ENCODE measurements at places on chromosomes 4 and X.

GRCh38 chr4:135368831-135369230, 1167.2 kb upstream of the PABPC4L start:
- no peak for DNase-seq

DNA sequence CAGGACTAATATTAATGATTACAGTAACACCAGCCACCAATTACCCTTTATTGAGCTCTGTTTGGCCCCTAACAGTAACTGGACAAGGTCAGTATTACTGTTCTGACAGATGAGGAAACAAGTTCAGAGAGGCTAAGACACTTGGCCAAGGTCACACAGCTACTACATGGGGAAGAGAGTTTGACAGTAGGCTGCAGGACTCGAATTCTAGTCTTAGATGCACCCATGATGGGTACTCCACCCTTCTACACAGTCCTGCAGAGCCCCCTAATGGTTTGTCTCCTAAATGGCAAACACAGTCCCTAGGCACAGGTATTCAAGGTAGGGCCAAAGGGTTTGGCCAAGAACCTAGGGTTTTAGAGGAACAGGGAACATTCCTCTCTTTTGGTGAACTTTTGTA, 93.9 kb downstream of the NSUN7 start:
- no peak for DNase-seq

- DNase-seq: no peak
Observed at GRCh38 chrX:7689791-7690412, 153.1 kb upstream of the VCX start.

DNA sequence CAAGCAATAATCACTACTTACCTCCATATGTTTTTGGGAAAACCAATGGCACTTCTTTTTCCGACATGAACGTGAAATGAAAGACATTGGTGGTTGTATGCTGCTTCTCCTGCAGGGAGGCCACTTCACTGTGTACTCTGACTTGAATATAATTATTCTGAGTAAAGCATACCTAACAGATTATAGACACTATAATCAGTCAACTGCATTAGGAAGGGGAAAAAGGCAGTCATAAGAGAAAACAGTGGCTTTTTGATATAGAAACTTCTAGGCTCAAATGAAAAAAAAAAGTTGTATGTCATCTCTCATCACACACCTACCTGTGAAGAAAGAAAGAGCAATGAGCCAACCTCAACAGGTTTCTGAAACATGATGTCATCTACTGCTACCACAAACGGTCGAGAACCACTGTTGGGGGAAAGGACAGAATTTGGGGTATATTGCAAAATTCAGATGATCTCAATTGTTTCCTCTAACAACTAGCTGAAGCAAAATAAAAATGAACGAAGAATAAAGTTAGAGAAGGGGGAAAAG, 37.4 kb downstream of the PRDX4 start:
- DNase-seq: no peak

GRCh38 chr4:110412354-110413065, 63.4 kb upstream of the ENPEP start:
- no peak for DNase-seq

- no peak for DNase-seq
Observed at GRCh38 chr4:84490663-84491062, 8.4 kb downstream of the NKX6-1 start.

- DNase-seq: no peak
Observed at GRCh38 chrX:123830309-123830708, 29.5 kb upstream of the XIAP start.

DNA sequence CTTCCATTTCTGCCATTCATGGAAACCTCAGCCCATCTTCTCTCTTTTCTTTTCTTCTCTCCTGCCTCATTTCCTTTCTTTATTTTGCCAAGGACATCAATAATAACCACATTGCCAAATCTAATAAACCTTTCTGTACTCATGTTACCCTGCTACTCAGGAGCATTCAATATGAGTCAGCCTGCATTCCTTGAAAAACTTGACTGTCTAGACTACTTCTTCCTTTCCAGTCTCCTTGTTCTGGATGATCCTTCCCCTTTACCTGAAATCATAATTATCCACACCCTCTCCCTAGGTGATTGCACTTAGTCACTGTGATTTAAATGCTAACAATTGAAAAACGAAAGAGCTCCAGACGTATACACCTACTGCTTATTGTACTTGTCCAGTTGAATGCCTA, 253.2 kb upstream of the CENPE start:
- DNase-seq: no peak

DNA sequence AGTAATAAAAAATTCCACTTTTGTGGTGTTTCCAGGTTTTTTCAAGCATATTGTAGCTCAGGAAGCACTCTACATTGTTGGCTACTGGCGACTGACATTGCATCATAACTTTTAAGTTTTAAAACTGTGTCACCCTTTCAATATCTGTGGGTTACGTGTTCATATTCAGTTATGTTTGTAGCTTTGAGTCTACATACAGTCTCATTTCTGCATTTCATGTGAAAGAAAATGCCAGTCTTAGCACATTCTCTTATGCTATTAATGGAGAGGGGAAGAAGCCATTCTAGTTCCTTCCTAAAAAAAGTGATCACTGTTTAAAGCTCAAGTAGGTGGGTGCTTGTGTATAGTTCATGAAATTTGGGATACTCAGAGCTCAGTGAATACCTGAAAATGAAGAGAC, 38.1 kb downstream of the DIAPH2 start:
- no peak for DNase-seq

DNA sequence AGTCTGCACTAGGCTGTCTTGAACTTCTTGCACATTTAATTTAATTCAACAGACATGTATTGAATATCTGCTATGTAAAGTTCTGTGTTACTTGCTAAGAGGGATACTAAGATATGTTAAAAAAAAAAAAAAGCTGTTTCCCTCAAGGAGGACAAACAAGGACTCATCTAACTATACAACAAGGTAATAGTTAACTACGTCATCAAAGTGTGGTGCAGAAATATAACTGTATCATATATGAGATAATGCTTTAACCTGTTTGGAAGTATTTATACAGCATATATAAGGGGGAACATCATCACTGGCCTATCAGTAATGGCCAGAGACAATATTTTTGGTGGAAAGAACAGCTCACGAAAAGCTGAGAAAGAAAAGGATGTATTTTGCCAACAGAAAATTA, 89.9 kb downstream of the PTPN13 start:
- DNase-seq: no peak

DNA sequence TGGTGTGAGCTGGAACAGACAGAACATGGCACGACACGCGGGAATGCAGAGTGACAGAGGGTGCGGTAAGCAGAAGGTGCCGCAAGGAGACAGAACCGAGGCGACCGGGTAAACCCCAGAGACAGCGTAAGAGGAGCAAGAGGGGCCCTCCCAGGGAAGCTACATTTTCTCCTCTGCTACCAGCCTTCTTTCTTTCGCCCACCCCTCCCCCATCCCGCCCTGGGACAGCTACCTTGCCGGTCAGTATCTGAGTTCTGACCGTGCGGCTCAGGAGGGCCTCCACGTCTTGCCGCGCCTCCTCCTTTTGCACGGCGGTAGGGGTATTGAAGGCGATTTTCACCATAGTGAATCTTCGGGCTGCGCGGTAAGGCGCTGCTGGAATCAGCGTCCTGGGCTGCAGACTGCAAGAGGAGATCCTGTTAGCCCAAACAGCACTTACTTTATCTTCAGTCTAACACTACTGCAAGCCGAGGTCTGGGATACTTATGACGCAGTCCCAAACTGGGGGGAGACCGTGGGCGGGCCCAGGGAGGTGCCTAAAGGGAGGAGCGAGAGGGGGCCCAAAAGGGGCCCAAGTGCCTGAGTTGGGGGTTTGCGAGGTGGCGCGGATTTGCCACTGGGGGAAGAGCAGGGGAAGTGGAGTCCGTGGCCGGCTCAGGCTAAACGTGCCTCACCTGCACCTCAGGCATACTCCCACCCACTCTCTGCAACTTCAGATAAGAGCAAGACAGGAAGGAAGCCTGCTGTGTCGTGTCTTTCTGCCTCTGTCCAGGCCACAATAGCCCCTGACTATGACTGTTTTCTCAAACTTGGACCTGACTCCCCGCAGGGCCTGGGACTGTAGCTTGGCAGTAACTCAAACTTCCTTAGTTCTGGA, at the start of gene ITM2A:
TSS of gene ITM2A (minus strand) at position 462 of the 877 bp plus-strand sequence. CDS start at position 343, 119 bp downstream.
- DNase-seq: peak; percentile 73

GRCh38 chr4:120673696-120674095, 248.8 kb downstream of the PRDM5 start:
- no peak for DNase-seq

- no peak for DNase-seq
Observed at GRCh38 chrX:82945332-82945731, 562.8 kb upstream of the POU3F4 start.

- no peak for DNase-seq
Observed at GRCh38 chr4:185738038-185738552, 73.9 kb downstream of the SORBS2 start.

DNA sequence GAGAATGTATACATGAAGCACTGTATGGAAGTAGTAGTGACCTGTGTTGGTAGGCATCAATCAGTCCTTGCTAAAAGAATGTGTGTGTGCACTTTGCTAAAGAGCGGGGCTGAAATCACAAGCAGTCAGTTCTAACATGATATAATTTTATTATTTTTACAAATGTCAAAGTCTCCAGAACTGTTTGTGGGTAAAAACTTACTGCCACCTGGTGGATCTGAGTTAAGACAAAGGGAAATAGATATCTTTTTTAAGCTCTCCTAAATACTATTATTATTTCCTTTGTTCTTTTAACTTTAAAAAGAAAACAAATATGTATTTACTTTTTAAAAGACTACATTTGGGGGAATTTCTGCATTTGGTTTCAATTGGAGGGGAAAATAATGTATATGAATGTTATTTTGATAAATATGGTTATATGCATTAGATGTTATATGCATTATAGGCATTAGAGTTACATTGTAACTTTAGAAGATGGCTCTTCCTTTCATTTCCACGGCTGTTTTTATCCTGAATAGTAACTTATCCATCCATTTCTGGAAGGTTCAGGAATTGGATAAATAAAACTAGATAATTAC, 7.8 kb upstream of the CLOCK start:
- peak; percentile 28 for DNase-seq

- DNase-seq: no peak
Observed at GRCh38 chrX:152899111-152899873, 1.4 kb downstream of the ZNF185 start.

DNA sequence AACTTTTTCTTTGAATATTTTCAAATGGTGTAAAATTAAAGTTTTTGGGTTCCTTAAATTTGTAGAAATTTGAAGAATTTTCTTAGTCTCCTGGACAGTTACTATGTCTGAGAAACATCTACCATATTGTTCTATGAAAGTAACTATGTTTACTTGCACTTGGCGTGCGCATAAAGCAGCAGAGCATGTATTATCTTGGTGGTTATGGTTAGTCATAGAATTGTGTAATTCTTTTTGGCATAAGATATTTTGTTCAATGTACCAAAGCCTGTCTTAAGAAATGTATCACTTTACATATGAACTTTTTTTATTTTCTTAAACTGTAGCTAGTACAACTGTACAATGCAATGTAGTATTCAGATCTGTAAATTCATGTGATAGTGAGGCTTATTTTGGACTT, 49.2 kb downstream of the CDS1 start:
- no peak for DNase-seq

GRCh38 chr4:3225936-3226335, 23.0 kb upstream of the MSANTD1 start:
- no peak for DNase-seq
